ENCODE measurements at places on chromosomes 13 and 19.

DNA sequence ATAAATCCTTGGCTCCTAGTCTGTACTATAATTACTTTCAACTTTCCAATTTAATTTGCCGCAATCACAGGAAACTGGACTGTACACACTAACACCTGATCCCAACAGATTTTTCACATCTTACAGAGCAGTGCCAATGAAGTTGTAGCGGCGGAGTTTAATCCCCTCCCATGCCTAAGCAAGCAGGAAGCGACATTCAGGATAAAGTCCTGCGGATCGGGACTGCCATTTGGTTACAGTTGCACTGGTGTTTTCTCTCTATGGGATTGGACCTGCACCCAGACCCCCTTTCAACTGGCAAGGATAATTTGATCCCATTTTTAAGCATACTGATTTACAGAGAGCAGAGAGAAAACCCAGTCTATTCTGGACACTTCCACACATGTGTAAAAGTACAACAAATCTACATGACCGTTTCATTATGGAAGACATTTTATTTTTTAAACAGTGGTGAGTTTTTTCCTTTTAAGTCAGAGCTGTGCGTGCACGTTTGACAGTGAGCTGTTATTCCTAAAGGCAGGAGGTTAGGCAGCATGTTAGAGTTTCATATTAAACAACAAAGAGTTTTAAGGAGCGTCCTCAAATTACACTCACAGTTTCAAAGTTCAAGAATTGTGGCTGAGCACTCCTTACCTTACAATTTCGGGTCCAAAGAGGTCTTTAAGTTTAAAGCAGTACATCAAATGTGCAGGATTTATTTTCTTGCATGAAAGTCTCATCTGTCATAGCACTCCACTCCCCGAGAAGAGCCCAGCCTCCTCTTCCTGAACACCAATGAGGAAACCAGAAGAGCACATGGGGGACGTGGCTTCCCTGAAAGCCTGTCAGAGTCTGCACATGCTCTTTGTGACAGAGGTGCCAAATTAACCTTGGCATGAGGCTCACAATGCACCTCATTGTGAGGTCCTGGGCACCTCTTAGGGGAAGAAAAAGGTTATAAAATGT lies 141.6 kb upstream of the RFC3 start:
- DNase-seq = peak; percentile 16

DNA sequence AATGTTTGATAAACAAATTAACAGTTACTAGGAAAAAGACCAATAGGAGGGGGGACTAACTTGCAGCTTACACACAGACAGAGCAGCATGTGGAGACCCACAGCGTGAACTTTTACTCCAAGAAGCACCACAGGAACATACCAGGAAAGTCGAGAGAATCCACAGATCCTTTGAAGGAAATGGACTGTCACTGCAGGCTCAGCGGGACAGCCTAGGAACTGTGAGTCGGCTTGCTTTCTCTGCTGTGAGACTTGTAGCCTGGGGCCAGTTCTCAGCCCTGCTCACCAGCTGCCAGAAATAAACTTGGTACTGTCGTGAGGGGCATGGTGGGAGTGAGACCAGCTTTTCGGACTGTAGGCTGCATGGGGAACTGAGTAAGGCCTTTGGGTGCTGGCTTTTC lies 1211.5 kb downstream of the PCDH17 start:
- DNase-seq = no peak

DNA sequence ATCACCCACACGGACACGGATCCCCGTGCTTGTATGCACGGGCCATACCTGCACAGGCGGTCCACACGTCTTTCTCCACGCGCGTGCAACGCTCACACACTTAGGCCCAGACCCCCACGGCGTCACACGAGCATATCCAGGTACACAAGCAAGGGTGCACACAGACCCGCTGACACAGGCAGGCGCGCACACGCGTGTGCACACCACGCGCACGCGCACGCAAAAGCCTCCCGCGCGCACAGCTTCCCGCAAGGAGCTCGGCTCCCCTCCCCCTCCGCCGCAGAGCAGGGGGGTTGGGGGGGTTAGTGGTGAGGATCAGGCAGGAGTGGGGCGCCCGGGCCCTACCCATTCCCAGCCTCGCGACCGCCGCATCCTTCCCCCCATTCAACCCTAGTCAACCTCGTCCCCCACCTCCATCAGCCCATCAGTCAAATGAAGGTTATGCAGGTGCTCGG lies 407 bp downstream of the RAB3A start:
- no peak for DNase-seq

DNA sequence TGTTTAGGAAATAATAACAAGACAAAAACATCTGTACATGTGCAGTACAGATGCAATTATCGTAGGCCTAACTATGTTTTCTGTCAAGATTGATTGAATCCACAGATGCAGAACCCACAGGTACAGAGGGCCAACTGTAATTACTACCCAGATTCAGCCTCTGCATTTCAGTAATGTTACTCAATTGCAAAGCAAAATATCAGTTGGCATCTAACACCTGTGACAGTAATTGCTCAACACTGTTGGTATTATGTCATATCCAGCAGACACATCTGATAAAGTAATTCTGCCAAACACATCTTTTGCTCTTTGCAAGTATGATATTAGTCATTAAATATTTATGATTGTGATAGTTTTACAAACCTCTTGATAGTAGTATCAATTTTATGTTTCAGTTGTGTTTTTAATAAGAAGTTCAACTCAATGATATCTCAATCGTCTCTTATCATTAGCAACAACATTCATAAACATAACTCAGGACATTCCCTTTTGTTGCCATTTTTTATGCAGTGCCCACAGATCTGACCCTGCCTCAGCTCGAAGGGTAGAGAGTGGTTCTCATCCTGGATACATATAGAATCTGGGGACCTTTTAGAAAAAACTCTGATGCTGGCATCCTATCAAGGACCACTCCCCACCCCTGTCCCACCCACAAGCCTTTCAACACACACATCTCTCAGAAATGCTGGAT lies 104.7 kb downstream of the MYCBP2 start:
- DNase-seq = no peak

DNA sequence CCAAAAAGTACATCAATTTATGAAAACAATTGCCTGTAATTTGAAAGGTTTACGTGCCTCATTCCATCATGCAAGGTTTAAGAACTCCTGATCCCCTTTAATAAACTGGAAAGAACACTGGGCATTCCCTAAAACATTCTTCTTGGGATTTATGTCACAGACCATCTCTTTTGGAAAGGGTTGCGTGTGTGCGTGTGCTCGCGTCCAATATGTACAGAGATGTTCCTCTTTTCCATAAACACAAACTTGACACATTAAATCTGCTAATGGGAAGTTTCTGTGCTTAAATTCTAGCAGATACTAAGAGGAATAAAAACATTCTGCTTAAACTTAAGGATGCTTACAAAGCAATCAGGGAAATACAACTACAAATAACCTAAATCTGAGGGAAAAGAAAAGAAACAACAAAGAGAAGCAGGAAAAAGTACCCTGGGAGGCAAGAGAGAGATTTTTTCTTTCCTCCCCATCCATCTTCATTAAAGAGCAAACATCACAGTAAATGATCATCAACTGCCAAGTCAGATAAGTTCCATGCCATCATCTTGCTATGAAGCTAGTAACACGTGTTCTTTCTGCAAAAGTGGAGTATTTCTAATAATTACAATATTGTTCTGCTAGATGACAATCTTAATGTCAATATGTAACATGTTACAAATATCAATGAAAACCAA lies 83.7 kb downstream of the STK24 start:
- no peak for DNase-seq
